ENCODE measurements at places on chromosomes 5 and 9.

DNA sequence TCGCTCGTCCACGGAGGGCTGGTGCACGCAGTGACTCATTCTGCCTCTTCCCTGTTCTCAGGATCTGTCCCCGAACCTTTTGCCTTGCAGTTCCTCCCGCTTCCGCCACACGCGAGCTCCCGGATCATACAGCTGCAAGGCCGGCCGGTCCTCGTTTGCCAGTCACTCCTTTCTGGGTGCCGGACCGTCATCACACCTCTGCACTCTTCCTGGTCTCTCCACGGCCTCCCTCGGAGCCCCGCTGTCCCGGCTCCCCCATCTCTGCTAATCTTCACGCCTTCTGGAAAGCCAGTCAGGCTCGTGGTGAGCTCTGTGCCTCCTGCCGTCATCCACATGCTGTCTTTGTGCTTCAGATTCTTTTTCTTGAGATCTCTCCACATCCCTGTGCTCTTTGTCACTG is 91.8 kb downstream of the STX17 start:
- no peak for DNase-seq

DNA sequence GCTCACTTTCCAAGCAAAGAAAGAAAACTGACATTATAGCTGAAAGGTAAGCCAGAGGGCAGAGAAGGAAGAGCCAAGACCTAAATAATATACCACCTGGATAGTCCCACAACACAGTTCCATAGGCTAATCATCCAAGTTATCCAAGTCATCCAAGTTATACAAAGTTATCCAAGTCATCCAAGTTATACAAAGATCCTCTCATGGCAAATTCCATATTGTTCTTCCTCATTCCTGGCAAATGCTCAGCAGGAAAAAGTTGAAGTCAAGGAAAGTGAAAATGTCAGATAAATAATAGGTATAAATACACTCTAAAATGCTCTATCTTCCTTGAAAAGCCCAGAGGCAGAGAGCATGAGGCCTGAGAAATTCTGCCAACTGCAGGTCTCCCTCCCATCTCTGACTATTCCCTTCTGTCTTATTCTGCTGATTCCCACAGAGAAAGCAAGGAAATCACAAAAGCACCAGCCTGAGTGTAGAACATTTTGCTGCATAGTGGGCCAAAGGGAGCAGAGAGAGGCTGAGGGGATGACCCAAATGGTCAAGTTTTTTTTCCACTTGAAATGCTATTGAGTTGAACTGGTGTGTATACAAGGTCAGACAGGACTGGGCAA is 12.5 kb downstream of the MCTP1 start:
- no peak for DNase-seq

- no peak for DNase-seq
Measured at GRCh38 chr5:1479581-1480188, 34.4 kb upstream of the SLC6A3 start.

- no peak for DNase-seq
Measured at GRCh38 chr5:6338871-6339270, 39.5 kb downstream of the MED10 start.

DNA sequence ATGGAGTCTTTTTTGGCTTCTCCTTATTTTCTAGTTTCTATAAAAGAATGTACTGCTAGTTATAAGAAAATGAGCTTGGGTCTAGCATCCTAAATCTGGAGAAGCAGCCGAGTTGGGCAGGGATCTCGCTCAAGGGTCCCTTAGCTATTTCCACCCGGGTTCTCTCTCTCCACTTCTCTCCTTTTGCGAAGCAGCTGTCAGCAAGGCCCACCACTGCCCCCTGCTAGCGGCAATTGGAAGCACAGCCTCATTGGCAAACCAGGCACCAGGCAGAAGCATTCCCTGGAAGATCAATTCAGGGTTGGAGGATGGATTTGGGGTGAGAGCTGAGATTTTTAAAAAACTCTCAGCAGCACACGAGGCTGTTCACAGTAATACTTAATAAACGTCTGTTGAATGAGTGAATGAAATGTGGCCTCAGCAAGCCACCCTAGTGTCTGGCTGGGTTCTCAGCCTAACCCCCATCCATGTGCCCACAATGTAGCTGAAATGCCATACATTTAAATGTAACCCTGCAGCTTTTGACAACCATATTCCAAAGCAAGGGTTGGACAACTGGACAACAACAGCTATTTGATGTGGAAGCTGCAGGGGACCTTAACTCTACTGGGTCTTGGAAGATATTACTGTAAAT is 34.6 kb upstream of the TNIP1 start:
- no peak for DNase-seq

- DNase-seq, result no peak
Measured at GRCh38 chr9:27450752-27451151, 73.3 kb upstream of the IFNK start.

DNA sequence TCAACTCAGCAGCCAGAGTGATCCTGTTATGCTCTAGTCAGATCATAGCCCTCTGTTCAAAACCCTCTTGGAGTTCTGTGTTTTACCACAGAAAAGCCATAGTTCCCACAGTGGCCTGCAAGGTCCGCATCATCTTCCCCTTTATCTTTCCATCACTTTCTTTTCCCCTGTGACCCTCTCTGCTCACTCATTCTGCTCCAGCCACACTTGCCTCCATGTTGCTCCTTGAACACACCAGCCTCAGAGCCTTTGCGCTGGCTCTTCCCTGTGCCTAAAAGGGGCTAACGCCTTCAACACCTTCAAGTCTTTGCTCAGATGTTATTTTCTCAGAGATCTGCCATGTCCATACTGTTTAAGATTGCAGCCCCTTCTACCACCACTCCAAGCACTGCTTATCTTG is 26.3 kb downstream of the CSF2 start:
- DNase-seq, result no peak

DNA sequence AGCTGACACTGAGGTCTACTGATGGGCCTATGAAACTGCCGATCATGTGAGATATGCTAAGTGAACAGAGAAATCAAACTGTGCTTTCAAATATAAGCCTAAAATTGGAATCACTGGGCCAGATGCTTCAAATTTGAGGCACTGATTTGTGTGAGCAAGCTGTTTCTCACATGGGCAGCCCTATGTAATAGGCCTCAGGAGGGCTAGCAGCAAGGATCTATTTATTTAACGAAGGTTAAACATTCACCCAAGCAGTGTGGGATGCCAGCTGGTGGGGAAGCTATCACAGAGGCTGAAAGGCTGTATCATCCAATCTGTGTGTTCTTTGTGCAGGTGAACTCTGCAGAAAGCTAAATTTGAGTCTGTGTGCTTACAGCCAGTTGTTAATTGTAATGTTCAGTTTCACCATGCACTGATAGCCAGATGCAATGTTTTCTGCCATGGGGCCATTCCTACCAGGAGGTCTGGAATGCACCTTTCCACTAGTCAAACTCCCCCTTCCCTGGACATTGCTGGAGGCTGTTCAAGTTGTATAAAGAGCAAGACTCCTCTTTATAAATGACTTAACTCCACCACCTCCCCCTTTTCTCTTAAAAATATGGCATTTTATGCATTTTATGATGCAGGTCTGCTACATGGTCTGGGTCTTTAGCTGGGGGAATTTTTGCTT is 228.9 kb downstream of the SH3GL2 start:
- DNase-seq, result no peak

GRCh38 chr5:14359069-14360043 is 216.2 kb downstream of the TRIO start:
- no peak for DNase-seq
